ENCODE measurements at places on chromosomes 16 and 17. TPM values are rescaled to one million over a fixed set of nuclear protein-coding genes. Genes with fewer than 3 reads are reported as not detected.

ITGB4 gene
- 17.8 TPM for total RNA-seq

OR4D1 gene
- total RNA-seq: not detected

ZNF23 gene
- 10.1 TPM for total RNA-seq

SLC38A8 gene
- total RNA-seq: not detected

MT1G gene
- 14.8 TPM for total RNA-seq

UQCRC2 gene
- 116 TPM for total RNA-seq

USH1G gene
- total RNA-seq: not detected

ABCC12 gene
- not detected for total RNA-seq

TEFM gene
- total RNA-seq: 7.8 TPM

STX1B gene
- total RNA-seq: 0.29 TPM

TAF1C gene
- 34.6 TPM for total RNA-seq

MPP3 gene
- total RNA-seq: 13.2 TPM

ORC6 gene
- total RNA-seq: 7.5 TPM

KRTAP2-2 gene
- total RNA-seq: not detected

HES7 gene
- 1.8 TPM for total RNA-seq

CD300LG gene
- not detected for total RNA-seq

SMTNL2 gene
- 0.14 TPM for total RNA-seq

C1QL1 gene
- not detected for total RNA-seq

FLII gene
- 512 TPM for total RNA-seq

CD300H gene
- total RNA-seq: not detected

CARD14 gene
- total RNA-seq: not detected

IKZF3 gene
- 0.17 TPM for total RNA-seq

PGS1 gene
- total RNA-seq: 32.8 TPM

B9D1 gene
- total RNA-seq: 19.0 TPM

CLEC18B gene
- total RNA-seq: 140 TPM

CMTM1 gene
- total RNA-seq: 4.3 TPM

ASGR1 gene
- 9.0 TPM for total RNA-seq

TMEM220 gene
- total RNA-seq: 9.0 TPM

NAGS gene
- 15.7 TPM for total RNA-seq

ZSWIM7 gene
- 41.6 TPM for total RNA-seq

KRTAP4-4 gene
- total RNA-seq: not detected

HEATR9 gene
- total RNA-seq: not detected

YPEL2 gene
- 16.8 TPM for total RNA-seq

SLFN12L gene
- total RNA-seq: not detected

FOXC2 gene
- total RNA-seq: 12.1 TPM

FOXN1 gene
- not detected for total RNA-seq

GAST gene
- total RNA-seq: not detected

SOCS1 gene
- 1.2 TPM for total RNA-seq

MBTD1 gene
- 8.8 TPM for total RNA-seq

TMC8 gene
- total RNA-seq: 5.5 TPM

All from kidney epithelial cell (primary cell).